Mammary epithelial cell (primary cell): ENCODE measurements at places on chromosomes 1 and 21. TPM values are rescaled to one million over a fixed set of nuclear protein-coding genes. Genes with fewer than 3 reads are reported as not detected.

The NKAIN1 gene
- total RNA-seq = not detected in 2 replicates

The FTCD gene
- 0.50 TPM for total RNA-seq

The CALML6 gene
- 0.67 TPM for total RNA-seq

The S100B gene
- not detected in 2 replicates for total RNA-seq

The KRTAP13-2 gene
- not detected in 2 replicates for total RNA-seq

The PCBP3 gene
- 1.0 and 2.3 TPM in 2 replicates for total RNA-seq
